M059J (cell line): ENCODE measurements at places on chromosomes 5 and 9.

GRCh38 chr9:100104314-100104713 is 5.3 kb downstream of the INVS start:
- peak; percentile 63 for DNase-seq

DNA sequence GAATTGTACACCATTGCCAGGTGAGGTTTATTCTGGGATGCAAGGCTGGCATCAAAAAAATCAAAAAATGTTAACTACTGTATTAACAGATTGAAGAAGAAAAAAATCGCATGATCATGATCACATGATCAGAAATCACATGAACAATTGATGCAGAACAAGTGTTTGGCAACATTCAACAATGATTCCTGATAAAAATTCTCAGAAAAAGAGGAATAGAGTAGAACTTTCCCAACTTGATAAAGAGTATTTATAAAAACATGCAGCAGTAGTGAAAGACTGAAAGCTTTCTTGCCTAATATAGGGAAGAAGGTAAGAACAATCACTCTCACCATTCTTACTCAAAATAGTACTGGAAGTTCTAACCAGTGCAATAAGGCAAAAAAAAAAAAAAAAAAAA is 16.4 kb downstream of the SLCO4C1 start:
- DNase-seq, result no peak

GRCh38 chr5:96120120-96120519 is 158.5 kb upstream of the ELL2 start:
- DNase-seq, result peak; percentile 62

- no peak for DNase-seq
Measured at GRCh38 chr5:17482790-17483189, 15.2 kb upstream of the TAF11L2 start.

DNA sequence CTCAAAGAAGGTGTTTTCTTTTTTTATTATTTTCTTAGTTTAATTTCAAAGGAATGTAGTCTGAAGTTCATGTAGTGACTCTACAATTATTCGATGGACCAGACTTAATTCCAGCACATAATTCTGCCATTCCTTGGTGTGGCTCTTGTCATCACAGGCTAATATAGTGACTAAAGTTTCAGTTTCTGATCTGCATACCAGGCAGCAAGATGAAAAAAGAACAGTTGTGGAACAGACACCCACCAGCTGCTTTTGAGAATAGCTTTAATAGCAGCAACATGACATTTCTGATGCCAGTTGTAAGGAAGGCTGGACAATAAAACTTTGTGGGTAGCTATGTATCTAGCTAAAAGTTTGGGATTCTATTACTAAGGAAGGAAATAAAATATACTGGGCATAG is 676.3 kb upstream of the GRAMD2B start:
- DNase-seq, result no peak

GRCh38 chr9:5920860-5921328 is 30.2 kb downstream of the MLANA start:
- no peak for DNase-seq

DNA sequence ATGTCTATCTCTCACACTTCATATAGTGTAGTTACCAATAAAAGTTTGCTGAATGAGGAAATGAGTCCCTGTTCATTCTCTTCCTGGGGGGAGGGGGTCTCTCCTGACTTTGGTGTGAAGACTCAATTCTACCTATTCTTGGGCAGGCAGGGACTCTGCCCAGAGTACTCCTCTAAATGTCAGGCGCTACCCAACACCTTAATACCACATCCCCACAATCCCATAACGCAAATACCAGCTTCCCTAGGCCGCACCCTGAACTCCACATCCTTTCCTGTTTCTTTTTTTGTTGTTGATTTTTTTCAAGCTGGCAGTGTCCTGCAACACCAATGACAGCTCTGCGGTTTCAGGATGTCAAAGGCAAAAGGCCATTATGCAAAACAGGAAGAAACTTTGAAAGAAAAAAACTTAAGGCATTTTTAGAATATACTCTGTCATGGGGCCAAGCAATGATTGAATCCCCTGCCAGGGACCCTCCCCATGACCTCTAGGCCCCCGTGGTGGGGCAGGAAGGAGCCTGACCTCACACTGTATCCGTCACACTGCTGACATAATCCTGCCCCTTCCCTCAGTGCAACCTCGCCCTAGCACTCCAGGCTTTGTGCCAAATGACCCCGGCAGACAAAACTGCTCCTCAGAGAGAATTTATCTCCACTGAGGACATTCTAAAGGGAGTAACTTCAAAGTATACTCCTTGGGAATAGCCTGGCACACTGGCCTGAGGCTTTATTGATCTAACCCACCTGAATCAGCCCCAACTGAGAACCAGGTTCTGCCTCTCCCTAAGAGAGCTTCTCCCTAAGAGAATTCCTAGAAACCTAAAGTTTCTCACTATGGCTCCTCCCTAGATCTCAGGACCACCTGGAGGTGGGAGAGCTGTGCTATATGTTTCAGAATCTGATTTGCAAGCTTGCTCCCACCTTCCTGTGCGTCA is 8.0 kb downstream of the B4GALT1 start:
- peak; percentile 85 for DNase-seq

DNA sequence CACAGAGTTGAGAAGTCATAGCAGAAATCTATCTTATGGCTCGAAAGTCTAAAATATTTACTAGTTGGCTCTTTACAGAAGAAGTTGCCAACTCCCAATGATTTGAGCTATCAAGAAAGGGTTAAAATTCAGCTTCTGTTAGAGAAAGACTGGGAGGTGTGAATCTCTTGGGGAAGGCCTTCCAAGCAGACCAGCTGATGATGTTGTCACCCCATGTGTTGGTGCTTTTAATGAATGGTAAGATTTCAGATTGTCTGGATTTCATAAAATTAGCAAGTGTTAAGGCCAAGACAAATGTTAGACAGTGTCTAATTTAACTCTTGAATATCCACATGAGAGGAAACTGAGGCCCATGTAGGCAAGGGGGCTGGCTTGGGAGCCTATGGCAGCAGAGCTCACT is 63.9 kb downstream of the PPARGC1B start:
- no peak for DNase-seq

GRCh38 chr9:19521205-19521604 is 112.4 kb downstream of the ACER2 start:
- no peak for DNase-seq

DNA sequence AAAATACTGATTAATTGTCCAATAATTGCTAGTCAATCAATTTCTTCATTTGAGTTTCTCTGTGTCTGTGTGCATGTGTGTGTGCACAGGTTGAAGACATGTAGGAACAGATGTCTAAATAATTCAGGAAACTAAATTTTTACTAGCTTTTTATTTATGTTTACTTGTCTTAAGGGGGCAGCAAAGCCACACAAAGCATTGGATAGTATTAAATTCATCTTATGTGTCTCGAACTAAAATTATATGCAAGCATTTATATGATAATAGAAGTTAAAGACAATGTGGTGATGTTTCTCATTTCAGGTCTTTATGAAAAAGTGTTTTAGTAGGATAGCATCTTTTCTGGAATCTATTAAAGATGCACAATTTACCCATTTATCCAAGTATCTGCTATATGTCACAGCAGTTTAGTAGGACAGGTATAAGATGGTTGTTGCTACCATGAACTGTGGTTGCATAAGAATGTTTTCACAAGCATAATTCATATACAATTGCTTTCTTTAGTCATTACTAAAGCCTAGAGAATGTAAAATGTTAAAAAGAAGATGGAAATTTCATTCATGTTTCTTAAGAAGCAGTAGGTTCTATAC is 784.6 kb upstream of the NUDT12 start:
- peak; percentile 49 for DNase-seq

DNA sequence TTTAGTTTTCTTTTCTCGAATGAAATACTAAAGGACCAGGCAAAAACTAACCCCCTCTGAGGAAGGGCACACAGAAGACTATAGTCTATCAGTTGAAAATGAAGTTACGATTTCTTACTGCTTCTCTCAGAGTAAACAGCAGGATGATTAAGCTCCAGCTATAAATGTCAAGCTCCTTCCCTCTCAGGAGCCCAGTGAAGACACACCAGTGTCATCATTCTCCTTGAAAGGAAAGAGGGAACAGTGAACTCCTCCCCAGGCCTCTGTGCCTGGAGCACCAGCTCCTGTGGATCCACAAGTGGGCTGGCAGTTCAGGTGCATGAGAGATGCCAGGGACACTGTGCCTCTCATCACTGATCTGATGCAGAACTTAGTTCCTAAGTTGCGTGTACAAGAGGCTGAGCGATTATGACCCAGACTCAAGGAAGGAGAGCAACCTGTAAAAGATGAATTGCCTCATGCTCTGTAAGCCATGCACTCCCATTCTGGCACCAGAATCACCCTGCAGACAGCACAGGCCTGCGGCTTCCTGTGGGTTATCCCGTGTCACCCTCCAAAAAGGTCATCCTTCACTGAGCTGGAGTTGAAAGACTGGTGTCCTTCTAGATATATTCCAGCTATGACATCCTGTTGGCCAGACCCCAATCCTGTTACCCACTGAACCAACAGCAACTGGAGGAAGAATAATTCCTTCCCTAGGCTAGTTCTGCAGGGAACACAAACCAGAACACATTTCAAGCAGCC is 394.0 kb downstream of the SEMA5A start:
- no peak for DNase-seq

- DNase-seq, result peak; percentile 71
Measured at GRCh38 chr5:149268928-149269557, 2.6 kb upstream of the AFAP1L1 start.

GRCh38 chr5:72108202-72109061 is 1.2 kb downstream of the MAP1B start:
- peak; percentile 79 for DNase-seq

DNA sequence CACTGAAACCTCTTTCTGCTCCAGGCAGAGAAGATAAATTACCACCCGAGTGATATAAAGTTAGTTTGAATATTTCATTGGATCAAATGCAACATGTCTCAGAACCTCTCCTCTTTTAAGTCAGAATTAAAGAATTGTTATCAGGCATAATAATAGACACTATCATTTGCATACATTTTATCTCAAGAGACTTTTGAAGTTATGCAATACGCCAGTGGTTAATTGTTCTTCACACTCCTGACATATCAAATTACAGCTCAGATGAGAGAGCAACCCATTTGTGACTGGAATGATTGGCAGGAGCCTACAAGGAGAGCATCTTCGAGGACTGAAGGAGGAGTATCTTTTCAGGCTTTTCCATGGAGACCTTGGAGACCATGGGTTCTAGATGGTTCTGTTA is 452.2 kb downstream of the KDM4C start:
- DNase-seq, result no peak

DNA sequence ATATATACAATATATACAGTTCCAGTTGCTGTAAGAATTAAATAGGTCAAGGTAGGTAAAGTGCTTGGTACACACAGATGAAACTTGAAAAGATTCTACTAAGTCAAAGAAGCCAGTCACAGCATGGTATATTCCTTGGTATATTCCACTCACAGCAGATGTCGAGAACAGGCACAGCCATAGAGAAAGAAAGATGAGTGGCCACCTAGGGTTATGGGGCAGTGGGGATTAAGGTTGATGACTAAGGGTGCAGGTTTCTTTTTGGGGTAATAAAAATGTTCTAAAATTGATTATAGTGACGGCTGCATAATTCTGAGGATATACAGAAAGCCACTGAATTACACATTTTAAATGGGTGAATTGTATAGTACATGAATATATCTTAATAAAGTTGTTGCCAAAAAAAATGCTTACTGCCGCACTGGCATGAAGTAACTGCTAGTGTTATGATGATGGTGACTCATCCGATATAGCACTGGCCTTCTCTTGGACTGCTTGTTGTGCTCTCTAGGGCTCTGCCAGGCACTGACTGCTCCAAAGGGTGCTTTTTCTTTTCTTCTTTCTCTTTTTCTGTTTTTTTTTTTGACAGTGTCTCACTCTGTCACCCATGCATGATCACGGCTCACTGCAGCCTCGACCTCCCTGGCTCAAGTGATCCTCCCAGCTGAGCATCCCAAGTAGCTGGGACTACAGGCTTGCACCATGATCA is 23.5 kb downstream of the TBC1D2 start:
- peak; percentile 86 for DNase-seq

- no peak for DNase-seq
Measured at GRCh38 chr5:157045601-157046000, 13.3 kb downstream of the HAVCR1 start.

DNA sequence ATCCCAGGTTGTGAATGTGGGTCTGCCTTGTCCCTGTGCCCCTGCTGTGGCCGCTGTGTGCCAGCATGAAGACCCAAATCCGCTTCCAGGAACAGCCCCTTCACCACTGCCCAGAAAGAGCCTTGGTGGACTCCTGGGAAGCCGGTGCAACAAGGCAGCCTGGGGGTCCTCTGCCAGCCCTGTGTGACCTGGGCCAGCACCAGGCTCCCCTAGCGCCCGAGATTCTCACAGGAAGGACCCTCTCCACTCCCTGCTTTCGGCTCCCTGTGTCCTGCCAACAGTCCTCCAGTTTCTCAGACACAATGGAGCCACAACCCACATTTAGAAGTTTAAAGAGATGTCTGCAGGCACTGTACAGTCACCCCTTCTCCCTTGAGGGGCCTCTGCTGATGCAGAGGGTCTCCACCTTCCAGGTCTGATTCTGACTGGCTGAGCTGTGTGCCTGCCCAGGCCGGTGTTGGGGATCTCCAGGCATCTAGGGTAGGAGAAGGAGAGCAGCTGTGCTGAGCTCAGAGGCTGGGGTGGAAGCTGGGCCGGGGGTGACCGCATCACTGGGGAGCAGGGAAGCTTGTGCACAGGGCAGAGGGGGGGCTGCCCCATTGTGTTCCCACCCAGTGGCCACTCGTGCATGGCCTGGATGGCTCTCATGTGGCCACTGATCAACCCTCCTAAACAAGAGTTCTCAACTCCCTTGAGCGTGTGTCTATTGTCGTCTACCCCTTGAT is 174.0 kb downstream of the IRX2 start:
- DNase-seq, result no peak

DNA sequence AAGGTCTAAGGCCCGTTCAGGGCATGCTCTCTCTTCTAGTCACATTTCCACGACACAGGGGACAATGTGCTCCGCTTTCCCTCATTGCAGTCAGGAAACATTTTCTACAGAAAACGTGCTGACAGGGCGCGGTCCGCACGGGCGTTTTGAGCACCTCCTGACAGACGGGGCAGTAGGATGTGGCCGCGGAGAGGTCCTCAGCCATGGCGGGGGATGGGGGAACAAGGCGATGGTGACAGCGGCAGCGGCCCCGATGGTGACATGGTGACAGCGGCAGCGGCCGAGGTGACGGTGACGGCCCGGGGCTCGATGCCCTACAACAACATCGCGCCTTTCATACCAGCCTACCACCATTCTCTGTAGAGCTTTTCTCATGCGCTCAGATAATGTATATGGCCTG is 4.1 kb downstream of the PLPP1 start:
- DNase-seq, result no peak

DNA sequence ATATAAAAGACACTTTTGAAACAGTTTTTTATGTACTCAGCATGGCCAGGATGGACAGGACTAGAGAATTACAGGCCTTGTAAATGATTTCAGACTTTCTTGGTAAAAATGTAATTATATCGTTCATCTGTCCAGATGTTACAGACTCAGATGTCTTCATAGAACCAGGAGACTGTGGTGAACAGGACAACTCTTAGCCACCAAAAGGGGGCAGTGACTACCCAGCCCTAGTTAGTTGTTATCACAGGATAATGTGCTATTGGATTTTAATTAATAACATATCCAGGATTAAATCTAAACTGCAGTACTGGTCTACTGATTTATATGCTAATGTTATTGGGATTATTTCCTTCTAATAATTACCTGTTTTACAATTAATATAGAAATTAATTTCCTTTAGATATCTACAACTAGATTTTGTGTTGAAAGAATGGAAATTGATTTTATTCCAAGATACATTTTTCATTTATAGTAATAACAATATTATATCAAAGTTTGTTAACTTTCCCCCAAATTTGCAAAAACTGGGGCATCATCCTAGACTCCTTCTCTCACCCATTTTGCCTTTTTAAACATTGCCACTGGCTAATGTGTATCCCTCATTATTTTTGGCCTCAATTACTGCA is 99.4 kb downstream of the MTREX start:
- DNase-seq, result peak; percentile 42

- no peak for DNase-seq
Measured at GRCh38 chr9:1505489-1505888, 455.3 kb downstream of the DMRT2 start.
